ENCODE measurements at places on chromosomes 5 and 9. TPM values are rescaled to one million over a fixed set of nuclear protein-coding genes. Genes with fewer than 3 reads are reported as not detected.

Gene C5orf34
- 0.88 TPM for total RNA-seq

Gene SLC36A3
- total RNA-seq = not detected

Gene GABRA6
- not detected for total RNA-seq

Gene CDH9
- total RNA-seq = not detected

Gene NUP188
- total RNA-seq = 43.0 TPM

DNA sequence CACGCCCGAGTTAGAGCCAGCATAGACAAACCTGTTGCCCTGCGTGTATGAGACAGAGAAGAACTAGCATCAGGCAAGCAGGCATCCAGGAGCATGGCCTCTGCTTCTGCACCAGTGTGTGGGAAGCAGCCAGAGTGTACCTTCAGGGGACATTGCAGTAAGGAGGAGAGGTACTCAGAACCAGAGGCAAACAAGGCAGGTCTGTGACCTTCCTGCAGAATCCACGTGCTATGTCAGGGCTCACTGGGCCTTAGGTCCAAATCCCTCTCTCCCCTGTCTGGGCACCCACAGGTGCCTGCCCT, 63.0 kb downstream of the SECISBP2 start:
- H3K27me3 ChIP-seq = no peaks in the 10 kb centered on the region
- H3K27ac ChIP-seq = no peak overlapping the region
- DNase-seq = no peak
- peaks cover 45% of the 10 kb centered on the region for H3K4me1 ChIP-seq

DNA sequence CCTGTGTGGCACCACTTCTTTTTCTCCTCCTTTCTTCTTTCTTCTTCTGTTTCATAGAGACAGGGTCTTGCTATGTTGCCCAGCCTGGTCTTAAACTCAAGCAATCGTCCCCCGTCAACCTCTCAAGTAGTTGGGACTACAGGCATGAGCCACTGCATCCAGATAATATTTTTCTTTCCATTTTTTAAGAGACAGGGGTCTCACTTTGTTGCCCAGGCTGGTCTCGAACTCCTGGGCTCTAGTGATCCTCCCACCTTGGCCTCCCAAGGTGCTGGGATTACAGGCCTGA, 47.4 kb upstream of the IER5L start:
- no peak overlapping the region for H3K27ac ChIP-seq
- DNase-seq = no peak
- no peaks in the 10 kb centered on the region for H3K36me3 ChIP-seq
- no peaks in the 10 kb centered on the region for H3K27me3 ChIP-seq
- peaks cover 32% of the 10 kb centered on the region for H3K4me1 ChIP-seq

DNA sequence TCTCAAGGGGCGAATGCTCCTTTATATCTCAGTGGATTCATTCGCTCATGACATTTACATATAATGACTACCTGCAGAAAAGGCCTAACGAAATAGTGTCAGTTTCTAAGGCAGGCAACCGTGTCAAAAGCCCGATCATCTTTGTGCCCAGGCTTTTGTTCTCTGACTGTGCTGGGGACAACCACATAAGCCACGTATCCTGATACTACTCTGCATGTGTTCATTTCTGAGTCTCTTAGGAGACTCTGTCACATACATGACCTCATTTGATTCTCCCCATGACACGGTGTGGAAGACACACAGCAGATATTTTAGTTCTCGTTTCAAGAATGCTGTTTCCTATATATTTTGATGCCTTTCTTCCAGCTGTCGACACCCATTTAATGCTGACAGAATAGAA, 598.5 kb downstream of the BNC2 start:
- H3K27me3 ChIP-seq = no peaks in the 10 kb centered on the region
- DNase-seq = no peak
- no peak overlapping the region for H3K27ac ChIP-seq
- H3K4me1 ChIP-seq = no peaks in the 10 kb centered on the region
- H3K36me3 ChIP-seq = no peaks in the 10 kb centered on the region

GRCh38 chr5:56585999-56586691, 229.2 kb upstream of the MAP3K1 start:
- H3K27me3 ChIP-seq = no peaks in the 10 kb centered on the region
- peaks cover 51% of the 10 kb centered on the region for H3K4me1 ChIP-seq
- peak; percentile 53 for DNase-seq
- peak overlapping the region; percentile 19 for H3K4me3 ChIP-seq

Measured in CD4-positive, alpha-beta T cell (primary cell).